ENCODE measurements at places on chromosomes 2 and 18.

DNA sequence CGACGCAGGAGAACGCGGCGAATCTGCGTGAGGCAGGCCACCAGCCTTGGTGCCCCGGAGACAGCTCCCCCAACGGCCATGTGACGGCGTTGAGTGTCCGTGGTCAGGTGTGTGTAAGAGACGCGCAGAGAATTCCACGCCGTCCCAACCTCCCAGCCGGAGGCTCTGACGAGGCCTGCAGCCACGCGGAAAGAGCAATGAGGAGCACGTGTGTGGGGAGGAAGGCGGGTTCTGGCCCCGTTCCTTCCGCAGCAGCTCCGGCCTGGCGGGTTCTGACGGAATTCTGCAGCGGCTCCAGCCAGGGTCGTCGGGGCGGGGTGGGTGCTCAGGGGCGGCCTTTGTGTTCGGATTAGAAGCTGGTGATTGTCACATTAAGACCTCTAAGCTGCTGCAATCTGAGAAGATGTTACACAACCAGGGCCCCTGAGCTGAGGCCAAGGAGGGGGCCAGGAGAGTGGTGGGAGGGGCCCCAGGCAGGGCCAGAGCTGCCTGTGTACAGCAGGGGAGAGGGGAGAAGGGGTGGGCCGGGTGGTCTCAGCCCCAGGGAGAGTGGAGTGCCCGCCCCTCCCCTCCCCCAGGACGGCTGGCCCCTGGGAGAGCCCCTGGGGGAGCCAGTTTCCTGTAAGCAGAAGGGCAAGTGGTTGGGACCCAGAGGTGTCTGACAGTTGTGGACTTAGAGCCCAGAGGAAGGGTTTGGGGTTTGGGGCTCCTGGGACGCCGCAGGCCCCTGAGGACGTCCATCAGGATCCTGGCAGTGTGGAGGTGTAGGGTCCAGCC is 5.1 kb upstream of the GAL3ST2 start:
- no peak for DNase-seq

DNA sequence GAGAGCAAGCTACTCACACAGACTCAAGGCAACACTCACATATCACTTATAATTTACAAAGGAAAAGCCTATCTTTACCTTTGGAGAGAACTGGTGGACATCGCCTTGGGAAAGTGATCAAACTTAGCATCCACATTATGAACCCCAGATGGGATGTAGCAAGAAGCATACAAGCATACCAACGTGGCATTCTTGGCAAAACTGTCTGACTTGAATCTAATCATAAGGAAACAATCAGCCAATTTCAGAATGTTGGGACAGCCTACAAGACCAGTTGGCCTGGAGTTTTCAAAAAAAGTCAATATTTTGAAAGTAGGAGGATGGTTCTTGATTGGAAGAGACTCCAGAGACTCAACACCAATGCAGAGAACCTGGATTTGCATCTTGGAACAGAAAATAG is 79.1 kb upstream of the PMAIP1 start:
- no peak for DNase-seq

- DNase-seq = no peak
Measured at GRCh38 chr2:33188799-33189198, 242.0 kb downstream of the LTBP1 start.

DNA sequence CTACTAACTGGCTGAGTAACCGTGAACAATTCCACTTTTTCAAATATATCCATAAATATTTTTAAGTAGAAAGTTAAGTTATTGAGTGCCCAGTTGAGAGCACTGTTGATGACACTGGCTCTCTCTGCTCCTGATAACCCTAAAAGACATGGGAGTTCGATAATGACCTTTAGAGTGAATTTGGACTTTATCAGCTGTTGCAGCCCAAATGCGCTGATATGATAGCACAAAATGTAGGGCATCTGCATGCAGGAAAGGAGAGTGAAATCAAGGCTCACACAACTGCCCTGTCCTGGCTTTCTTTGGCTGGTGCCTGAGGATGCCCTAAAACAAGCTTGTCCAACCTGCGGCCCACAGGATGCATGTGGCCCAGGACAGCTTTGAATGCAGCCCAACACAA is 60.0 kb upstream of the ALK start:
- DNase-seq = no peak

DNA sequence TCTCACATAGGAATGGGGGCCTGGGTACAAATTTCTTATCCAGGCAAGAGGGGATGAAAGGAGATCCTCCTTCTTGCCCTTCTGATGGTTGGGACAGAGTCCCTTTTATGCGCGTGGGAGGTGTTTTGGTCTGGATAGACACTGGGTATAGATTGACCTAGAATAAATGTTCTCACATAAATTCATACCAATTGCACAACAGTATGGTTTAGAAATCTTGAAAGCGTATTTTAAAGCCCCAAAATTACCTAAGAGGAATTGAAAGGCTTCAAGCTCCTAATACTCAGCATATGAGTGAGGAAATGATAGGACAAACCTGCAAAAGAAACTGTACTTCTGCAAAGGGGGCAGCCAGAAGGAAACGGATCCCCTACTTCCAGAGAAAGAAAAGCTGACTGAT is 2.6 kb upstream of the BCL2 start:
- no peak for DNase-seq

- DNase-seq = no peak
Measured at GRCh38 chr2:240460781-240461431, 25.4 kb downstream of the GPC1 start.

GRCh38 chr2:159080641-159081040 is 112.2 kb downstream of the TANC1 start:
- no peak for DNase-seq

GRCh38 chr2:236947294-236947693 is 138.4 kb upstream of the COPS8 start:
- DNase-seq = no peak

DNA sequence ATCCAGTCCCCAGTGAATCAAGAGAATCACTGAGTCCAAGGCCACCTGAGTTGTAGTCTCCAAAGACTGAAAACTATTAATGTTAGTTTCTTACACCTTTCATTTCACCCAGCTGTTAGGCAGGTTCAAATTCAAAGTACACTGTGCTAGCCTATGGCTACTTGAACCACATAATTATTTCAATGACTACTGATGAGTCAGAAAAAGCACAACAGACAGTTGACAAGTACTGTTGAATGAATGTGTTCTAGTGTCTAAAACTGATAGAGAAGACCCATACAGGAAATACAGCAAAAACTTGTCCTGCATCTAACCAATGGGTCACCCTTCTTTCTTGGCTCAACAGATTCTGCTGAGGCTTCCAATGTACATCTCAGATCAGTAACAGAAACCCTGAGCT is 160.9 kb downstream of the MYO5B start:
- no peak for DNase-seq

DNA sequence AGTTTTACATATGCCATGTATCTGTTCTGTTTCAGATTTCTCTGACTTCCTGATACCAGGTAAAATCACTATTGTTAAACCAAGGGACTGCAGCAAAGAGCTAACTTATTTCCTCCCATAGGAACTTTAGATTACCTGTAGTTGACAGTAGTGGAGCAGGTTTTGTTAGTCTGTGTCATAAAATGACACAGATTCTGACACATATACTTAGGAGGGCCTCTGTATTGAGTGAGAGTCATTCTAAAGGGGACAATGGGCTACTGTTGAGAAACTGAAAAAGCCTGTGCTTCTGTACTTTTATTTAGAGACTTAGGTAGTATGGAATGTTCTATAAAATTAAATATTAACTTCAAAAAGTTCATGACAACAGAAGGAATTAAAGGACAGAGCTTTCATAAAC is 48.2 kb downstream of the KCMF1 start:
- no peak for DNase-seq
